Right renal cortex interstitium (tissue), 3 donors: ENCODE measurements at places on chromosomes 12 and 14. TPM values are rescaled to one million over a fixed set of nuclear protein-coding genes. Genes with fewer than 3 reads are reported as not detected.

ETFBKMT gene
- 4.6 TPM for polyA plus RNA-seq

CERS5 gene
- polyA plus RNA-seq = 87.9 TPM

CACNA2D4 gene
- polyA plus RNA-seq = 1.8 TPM

RNU4-1 gene
- not detected for polyA plus RNA-seq

SDSL gene
- 13.1 TPM for polyA plus RNA-seq

SERPINA5 gene
- polyA plus RNA-seq = 13.2 TPM

PLEKHG7 gene
- 0.76 TPM for polyA plus RNA-seq

PTMS gene
- polyA plus RNA-seq = 564 TPM

ZNF891 gene
- polyA plus RNA-seq = 3.3 TPM

SLC16A7 gene
- 5.7 TPM for polyA plus RNA-seq

YY1 gene
- polyA plus RNA-seq = 146 TPM

ATN1 gene
- 83.9 TPM for polyA plus RNA-seq

CBLN3 gene
- polyA plus RNA-seq = 3.0 TPM

DLK1 gene
- polyA plus RNA-seq = 4.4 TPM

PLD4 gene
- 3.2 TPM for polyA plus RNA-seq

RD3L gene
- not detected for polyA plus RNA-seq

TTC6 gene
- 0.17 TPM for polyA plus RNA-seq

GPR137C gene
- polyA plus RNA-seq = 6.6 TPM

MOAP1 gene
- 47.6 TPM for polyA plus RNA-seq

OAS1 gene
- 13.4 TPM for polyA plus RNA-seq

TMBIM4 gene
- 150 TPM for polyA plus RNA-seq

GNB3 gene
- polyA plus RNA-seq = 4.3 TPM

GAPDH gene
- polyA plus RNA-seq = 1,949 TPM

IFNG-AS1 gene
- 0.14 TPM for polyA plus RNA-seq

SARNP gene
- 131 TPM for polyA plus RNA-seq

ITGB7 gene
- polyA plus RNA-seq = 0.96 TPM

ARMH4 gene
- 80.2 TPM for polyA plus RNA-seq

ANG gene
- 3.8 TPM for polyA plus RNA-seq

HOXC12 gene
- polyA plus RNA-seq = not detected

ADAM20 gene
- 0.11 TPM for polyA plus RNA-seq

SCN8A gene
- 1.8 TPM for polyA plus RNA-seq

KRT79 gene
- not detected for polyA plus RNA-seq

RNASE4 gene
- polyA plus RNA-seq = 2.6 TPM

CIROP gene
- polyA plus RNA-seq = 0.08 TPM

ZDHHC22 gene
- polyA plus RNA-seq = 0.46 TPM

VWF gene
- 9.5 TPM for polyA plus RNA-seq

EFS gene
- polyA plus RNA-seq = 28.1 TPM

CLEC1A gene
- 3.2 TPM for polyA plus RNA-seq

CATSPERB gene
- 0.32 TPM for polyA plus RNA-seq

TDRD9 gene
- 2.7 TPM for polyA plus RNA-seq

EGLN3 gene
- polyA plus RNA-seq = 13.6 TPM

SLC6A15 gene
- 0.60 TPM for polyA plus RNA-seq

SDR9C7 gene
- 0.07 TPM for polyA plus RNA-seq

DAO gene
- polyA plus RNA-seq = 2.0 TPM
